HuH-7.5 (cell line): ENCODE measurements at places on chromosomes 4 and X.

- no peak for DNase-seq
These were observed 327.9 kb downstream of the FAT4 start for GRCh38 chr4:125642645-125643044.

DNA sequence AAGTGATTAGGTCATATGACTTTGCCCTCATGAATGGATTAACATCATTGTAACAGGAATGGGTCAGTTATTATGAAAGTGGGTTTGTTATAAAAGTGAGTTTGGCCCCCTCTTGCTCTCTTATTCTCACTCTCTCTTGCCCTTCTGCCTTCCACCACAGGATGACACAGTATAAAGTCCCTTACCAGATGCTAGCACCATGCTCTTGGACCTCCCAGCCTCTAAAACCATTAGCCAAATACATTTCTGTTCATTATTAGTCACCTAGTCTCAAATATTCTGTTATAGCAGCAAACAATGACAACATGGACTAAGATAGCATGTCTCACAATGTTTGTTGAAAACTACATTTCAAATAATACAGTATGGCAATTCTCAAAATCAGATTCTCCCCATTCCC, 59.7 kb downstream of the RWDD4 start:
- no peak for DNase-seq

- DNase-seq: no peak
These were observed 106.9 kb downstream of the DKK2 start for GRCh38 chr4:106929248-106929647.

- no peak for DNase-seq
These were observed 594 bp upstream of the STAG2 start for GRCh38 chrX:123960956-123961267.
